ENCODE measurements at places on chromosomes 7 and 10. TPM values are rescaled to one million over a fixed set of nuclear protein-coding genes. Genes with fewer than 3 reads are reported as not detected.

Gene C10orf90
- total RNA-seq: 1.1 TPM

Gene CLDN12
- total RNA-seq: 17.8 TPM

Gene KCNK18
- not detected for total RNA-seq

Gene ERVW-1
- not detected for total RNA-seq

Gene GLI3
- 16.7 TPM for total RNA-seq

Gene PRSS37
- not detected for total RNA-seq

Gene CYP17A1
- total RNA-seq: not detected

Gene CYP3A7
- total RNA-seq: not detected

Gene IDI2
- total RNA-seq: not detected

Gene ASZ1
- total RNA-seq: not detected

Gene VENTX
- 2.3 TPM for total RNA-seq

Gene ANXA8
- total RNA-seq: 1.1 TPM

Gene PNLIPRP3
- total RNA-seq: 3.7 TPM

Gene METTL27
- total RNA-seq: 2.4 TPM

Gene SFXN3
- 131 TPM for total RNA-seq

Gene HOGA1
- total RNA-seq: 5.9 TPM

Gene COL13A1
- total RNA-seq: 0.17 TPM

Gene FAM25C
- total RNA-seq: not detected

Gene ATP6V0A4
- total RNA-seq: not detected

Gene MMRN2
- total RNA-seq: 47.3 TPM

Gene SLC13A4
- total RNA-seq: not detected

Gene GATA3
- total RNA-seq: 0.68 TPM

Measured in subcutaneous adipose tissue (tissue), 4 donors.